ENCODE measurements at places on chromosomes 11 and 22.

- H3K27ac ChIP-seq, result no peak overlapping the region
- no peaks in the 10 kb centered on the region for H3K36me3 ChIP-seq
- peaks cover 6% of the 10 kb centered on the region for H3K27me3 ChIP-seq
- DNase-seq, result no peak
Observed at GRCh38 chr11:111452817-111453552, 59.2 kb downstream of the BTG4 start.

GRCh38 chr11:69718147-69718546, 14.3 kb upstream of the FGF19 start:
- no peaks in the 10 kb centered on the region for H3K4me1 ChIP-seq
- DNase-seq, result no peak
- H3K4me3 ChIP-seq, result no peak overlapping the region
- no peak overlapping the region for H3K27ac ChIP-seq
- no peaks in the 10 kb centered on the region for H3K36me3 ChIP-seq

DNA sequence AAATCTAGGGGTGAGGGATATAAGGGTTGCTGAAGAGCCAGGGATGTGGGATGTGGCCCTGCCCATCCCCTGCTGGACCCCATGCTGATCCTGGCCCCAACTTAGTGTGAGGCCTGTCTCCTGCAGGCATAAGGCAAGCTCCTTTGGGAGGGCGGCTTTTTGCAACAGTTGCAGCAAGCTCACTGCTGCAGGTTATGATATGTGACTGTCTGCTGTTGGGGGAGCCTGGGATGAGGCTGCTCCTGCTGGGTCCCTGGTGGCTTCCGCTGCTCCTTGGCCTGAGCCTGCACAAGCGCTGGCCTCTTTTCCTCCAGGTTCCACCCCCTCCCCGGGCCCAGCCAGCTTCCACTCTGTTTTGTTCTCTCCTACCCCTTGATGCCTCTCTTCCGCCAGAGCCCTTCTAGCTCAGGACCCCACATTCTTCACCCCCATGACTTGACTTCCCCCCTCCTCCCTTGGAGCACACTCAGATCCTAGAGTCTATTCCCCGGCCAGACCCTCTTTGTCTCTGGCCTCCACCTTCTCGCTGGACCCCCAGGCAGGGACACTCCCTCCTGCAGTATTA, 35.0 kb upstream of the SYT13 start:
- no peaks in the 10 kb centered on the region for H3K4me1 ChIP-seq
- no peak overlapping the region for H3K27ac ChIP-seq

- H3K4me3 ChIP-seq, result no peak overlapping the region
- H3K27ac ChIP-seq, result no peak overlapping the region
- no peaks in the 10 kb centered on the region for H3K27me3 ChIP-seq
Observed at GRCh38 chr11:45324459-45324858, 38.3 kb upstream of the SYT13 start.

DNA sequence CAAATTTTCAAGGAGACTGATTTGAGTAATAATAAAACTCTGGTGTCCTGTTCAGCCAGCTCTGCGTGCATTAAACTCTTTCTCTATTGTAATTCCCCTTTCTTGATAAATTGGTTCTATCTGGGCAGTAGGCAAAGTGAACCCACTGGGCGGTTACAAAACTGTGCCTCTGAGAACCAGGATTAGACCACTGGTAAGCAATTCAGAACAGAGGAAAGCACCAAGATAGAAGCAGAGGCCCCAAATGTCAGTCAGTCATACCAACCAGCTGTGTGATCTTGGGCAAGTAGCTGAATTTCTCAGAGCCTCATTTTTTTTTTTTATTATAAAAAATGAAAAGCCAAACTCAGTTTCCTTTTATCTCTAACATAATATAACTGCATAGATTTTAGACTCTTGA, 54.9 kb downstream of the TRIM44 start:
- H3K27me3 ChIP-seq, result no peaks in the 10 kb centered on the region
- H3K27ac ChIP-seq, result no peak overlapping the region
- H3K4me3 ChIP-seq, result no peak overlapping the region
- H3K4me1 ChIP-seq, result peaks cover 9% of the 10 kb centered on the region
- H3K36me3 ChIP-seq, result no peaks in the 10 kb centered on the region

- no peak for DNase-seq
- H3K27ac ChIP-seq, result no peak overlapping the region
- no peak overlapping the region for H3K4me3 ChIP-seq
- H3K4me1 ChIP-seq, result no peaks in the 10 kb centered on the region
Observed at GRCh38 chr11:34907934-34908593, 8.1 kb downstream of the APIP start.

DNA sequence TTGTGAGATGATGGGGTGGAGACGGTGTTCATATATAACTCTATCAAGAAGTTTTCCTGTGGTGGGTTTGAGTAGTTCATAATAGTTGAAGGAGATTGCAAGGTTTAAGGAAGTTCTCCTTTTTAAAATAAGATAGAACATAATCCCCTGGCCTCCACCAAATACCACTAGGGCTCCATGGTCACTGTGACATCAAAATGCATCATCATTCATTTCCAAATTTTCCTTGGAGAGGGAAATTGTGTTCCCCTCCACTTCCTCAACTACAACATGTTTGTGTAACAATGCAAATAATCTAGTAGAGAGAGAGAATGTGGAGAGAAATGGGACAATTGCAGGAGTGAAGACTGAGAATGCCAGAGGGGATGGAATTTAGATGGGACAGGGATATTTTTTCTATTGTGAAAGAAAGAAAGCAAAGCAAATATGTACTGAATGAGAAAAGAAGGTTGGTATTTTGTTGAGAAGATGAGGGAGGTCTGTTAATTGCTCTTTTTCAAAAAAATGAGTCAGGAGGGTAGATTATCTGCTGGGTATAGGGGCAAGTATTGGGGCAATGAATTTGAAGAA, 33.4 kb upstream of the ZBED5 start:
- H3K4me3 ChIP-seq, result no peak overlapping the region
- H3K4me1 ChIP-seq, result no peaks in the 10 kb centered on the region
- no peak overlapping the region for H3K27ac ChIP-seq
- no peak for DNase-seq
- no peaks in the 10 kb centered on the region for H3K36me3 ChIP-seq
- H3K27me3 ChIP-seq, result no peaks in the 10 kb centered on the region

DNA sequence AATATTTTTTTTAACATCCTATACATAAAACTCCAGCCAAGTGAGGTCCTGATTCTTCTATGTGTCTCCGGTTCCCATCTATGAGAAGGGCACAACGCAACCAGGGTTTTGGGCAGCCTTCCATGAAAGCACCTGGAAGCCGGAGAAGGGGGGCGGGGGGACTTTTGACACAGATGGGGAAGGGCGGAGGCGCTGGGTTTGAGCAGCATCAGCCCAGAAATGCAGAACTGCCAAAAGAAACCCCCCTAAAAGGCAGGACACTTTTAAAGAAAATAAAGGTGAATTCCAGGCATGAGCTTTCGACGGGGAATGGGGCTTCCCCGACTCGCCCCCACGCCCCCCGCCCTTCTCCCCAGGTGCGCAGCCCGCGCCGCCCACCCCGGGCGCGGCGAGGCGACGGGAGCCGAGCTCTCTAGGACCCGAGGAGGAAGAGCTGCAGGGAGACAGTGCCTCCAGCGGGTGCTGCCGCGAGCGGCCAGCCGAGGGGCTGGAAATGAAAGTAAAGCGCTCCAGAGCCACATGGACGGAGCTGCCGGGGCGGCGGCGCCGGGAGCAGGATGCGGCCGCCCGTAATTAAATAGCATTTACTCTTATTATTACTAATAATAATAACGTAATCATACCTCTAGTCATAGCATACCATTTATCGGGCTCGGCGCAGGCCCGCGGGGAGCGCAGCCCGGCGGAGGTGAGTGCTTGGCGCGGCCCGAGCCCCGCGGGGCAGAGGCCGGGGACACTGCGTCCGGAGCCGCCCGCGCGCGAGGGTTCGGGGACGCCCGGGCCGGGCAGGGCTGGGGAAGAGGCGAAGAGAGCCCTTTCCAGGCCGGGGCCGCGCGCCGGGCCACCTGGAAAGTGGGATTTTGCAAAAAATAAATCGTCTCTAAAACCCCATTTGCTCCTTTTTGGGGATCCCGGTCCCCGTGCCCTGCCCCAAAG, at the start of gene ZC3H7B:
TSS of gene ZC3H7B (plus strand) at position 441 of the 936 bp plus-strand sequence. CDS start 19,136 bp downstream, outside the sequence.
- peaks cover 11% of the 10 kb centered on the region for H3K4me1 ChIP-seq
- peak within 1 kb of the TSS; percentile 80 for H3K27ac ChIP-seq
- no peaks in the 10 kb centered on the region for H3K36me3 ChIP-seq
- H3K4me3 ChIP-seq, result peak within 1 kb of the TSS; percentile 87
- H3K27me3 ChIP-seq, result no peaks in the 10 kb centered on the region

DNA sequence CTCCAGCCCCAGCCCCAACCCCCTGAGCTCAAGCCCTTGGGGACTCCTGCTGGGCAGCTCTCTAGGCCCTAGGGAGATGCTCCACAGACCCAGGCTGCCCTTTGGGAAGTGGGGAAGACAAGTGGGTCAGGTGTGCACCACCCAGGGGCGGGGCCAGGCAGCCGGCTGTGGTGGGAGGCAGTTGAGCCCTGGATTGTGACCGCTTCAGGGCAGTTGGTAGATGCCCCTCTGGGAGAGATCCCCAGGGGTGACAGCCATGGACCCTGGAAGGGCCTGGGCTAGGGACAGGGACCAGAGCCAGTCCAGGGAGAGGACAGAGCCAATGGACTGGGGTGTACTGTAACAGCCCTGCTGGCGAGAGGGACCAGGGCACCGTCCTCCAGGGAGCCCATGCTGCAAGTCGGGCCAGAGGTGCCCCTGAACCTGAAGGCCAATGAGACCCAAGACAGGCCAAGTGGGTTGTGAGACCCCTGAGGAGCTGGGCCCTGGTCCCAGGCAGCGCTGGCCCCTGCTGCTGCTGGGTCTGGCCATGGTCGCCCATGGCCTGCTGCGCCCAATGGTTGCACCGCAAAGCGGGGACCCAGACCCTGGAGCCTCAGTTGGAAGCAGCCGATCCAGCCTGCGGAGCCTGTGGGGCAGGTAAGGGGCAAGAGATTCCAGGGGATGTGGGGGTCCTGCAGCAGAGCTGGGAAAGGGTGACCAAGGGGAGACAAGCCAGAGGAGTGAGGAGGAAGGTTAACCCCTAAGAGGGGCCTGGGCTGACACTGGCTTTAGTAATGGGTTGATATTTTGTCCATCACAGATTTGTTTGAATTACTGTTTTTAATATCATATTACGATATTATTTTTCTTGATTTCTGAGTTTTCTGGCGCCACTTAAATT, at the start of gene IGLL5:
TSS of gene IGLL5 (plus strand) at position 196 of the 883 bp plus-strand sequence. CDS start at position 434, 238 bp downstream.
- H3K36me3 ChIP-seq, result no peaks in the 10 kb centered on the region
- H3K4me1 ChIP-seq, result no peaks in the 10 kb centered on the region
- H3K27ac ChIP-seq, result no peak within 1 kb of the TSS
- H3K4me3 ChIP-seq, result no peak within 1 kb of the TSS
- no peaks in the 10 kb centered on the region for H3K27me3 ChIP-seq

DNA sequence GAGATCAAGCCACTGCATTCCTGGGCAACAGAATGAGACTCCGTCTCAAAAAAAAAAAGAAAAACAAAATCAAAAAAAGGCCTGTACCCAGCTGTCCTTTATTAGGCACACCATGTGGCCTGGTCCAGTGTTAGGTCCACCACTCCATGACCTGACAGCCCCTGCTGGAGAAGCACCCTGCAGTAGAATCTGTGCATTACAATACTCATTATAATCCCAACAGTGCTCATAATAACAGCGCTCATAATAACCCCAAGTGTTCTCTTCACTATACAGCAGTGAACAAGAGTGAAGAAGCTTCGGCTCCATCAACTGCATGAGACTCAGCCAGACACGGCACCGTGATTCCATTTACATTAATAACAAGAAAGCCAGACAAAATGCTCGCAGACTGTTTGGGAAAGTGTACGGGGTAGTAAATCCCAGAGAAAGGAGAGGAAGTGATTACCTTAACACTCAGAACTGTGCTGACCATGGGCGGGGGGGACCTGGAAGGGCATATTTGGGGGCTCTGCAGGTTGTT, 8.9 kb upstream of the EHD1 start:
- H3K4me1 ChIP-seq, result peaks cover 13% of the 10 kb centered on the region
- peak overlapping the region; percentile 31 for H3K4me3 ChIP-seq
- H3K27ac ChIP-seq, result peak overlapping the region; percentile 66
- no peaks in the 10 kb centered on the region for H3K36me3 ChIP-seq
- no peak for DNase-seq

DNA sequence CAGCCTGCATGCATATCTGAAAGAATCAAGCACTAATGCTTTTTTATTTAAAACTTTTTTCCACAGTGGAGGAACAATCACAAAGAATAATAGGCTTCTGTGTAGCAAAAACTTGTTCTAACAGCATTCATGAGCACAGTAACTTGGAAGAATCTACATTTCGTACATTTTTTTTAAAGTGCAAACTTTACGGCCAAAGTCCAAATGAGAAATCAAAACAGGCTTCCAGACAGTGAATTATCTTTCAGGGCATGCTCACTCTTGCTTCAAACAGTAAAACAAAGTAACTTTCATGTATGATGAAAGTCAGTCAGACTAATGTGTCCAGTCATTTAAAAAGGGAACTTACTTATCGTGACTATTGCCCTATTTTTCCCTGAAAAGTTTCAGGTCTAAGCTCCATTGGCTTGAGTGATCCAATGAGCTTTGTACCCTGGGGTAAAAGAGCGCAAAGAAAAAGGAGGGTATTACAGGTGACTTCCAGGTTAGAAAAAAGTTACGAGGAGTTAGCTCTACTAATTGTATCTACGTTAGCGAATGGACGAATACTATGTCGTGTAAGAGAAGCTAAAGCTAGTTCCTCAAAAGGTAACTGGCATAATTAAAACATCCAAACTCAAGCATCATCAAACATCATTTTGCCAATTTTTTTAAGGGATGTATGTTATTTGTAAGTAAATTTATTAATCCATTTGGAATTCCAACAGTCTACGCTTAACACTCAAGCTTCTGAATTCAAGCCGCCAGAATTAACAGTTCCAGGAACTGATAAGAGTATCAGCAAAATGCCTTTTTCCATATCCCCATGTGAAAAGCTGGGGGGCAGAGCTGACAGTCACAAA, 1.7 kb downstream of the PICALM start:
- peaks cover 14% of the 10 kb centered on the region for H3K4me1 ChIP-seq
- H3K27me3 ChIP-seq, result no peaks in the 10 kb centered on the region
- peak overlapping the region; percentile 94 for H3K27ac ChIP-seq
- peak overlapping the region; percentile 85 for H3K4me3 ChIP-seq

DNA sequence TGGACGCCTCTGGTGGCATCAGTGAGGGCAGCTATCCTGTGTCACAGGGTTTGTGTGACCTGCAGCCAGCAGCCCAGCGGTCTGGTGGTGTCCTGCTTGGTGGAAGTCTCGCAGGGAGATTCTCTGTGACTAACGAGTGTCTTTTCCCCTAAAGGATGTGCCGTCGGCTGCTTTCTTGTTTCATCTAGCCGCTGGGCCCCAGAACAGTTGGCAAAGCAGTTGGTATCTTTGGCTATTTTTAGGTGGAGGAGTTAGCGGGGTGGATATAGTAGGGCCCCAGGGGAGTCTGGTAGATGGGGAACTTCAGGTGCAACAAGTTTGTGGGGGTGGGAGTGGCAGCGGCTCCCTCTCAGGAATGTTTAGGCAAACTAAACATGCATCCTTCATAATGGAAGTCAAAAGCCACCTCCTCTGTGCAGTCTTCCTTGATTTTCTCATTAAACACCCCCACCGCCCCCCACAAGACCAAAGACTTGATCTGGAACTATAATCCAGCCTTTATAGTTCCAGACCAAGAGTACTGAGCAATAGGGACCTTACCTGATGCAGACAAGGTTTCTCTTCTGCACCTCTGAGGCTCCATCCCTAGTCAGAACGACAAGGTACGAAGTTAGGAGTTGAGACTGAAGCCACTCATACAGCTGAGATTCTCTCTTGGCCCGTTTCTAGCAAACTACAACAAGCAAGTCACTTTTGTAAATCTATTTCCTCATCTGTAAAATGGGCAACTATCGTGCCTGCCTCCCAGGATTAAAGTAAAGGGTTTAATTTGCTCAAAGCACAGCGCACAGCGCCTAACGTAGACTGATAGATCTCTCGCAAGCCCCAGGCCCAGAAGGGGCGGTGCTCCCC, 1.1 kb upstream of the PELI3 start:
- H3K36me3 ChIP-seq, result peaks cover 3% of the 10 kb centered on the region
- peak overlapping the region; percentile 67 for H3K27ac ChIP-seq
- peak overlapping the region; percentile 67 for H3K4me3 ChIP-seq
- no peak for DNase-seq
- H3K4me1 ChIP-seq, result peaks cover 22% of the 10 kb centered on the region
- H3K27me3 ChIP-seq, result no peaks in the 10 kb centered on the region
